ENCODE measurements at places on chromosomes 7 and 10. TPM values are rescaled to one million over a fixed set of nuclear protein-coding genes. Genes with fewer than 3 reads are reported as not detected.

The VPS50 gene
- total RNA-seq = 43.0 TPM

The FAM180A gene
- not detected for total RNA-seq

The LBX1 gene
- 1.5 TPM for total RNA-seq

The PNLIPRP3 gene
- total RNA-seq = not detected

The RAB19 gene
- total RNA-seq = 4.7 TPM

The EN2 gene
- total RNA-seq = not detected

The PDK4 gene
- 27.2 TPM for total RNA-seq

The PRKAR1B gene
- 40.8 TPM for total RNA-seq

The SPDYE9 gene
- total RNA-seq = not detected

The DGKI gene
- total RNA-seq = 4.0 TPM

The WDR86 gene
- total RNA-seq = 93.8 TPM

The LMTK2 gene
- total RNA-seq = 19.1 TPM

The TMEM196 gene
- total RNA-seq = not detected

The UTF1 gene
- total RNA-seq = 0.35 TPM

The KCND2 gene
- 1.3 TPM for total RNA-seq

The PAX4 gene
- not detected for total RNA-seq

The AFAP1L2 gene
- total RNA-seq = 41.6 TPM

The OR2A1 gene
- 0.29 TPM for total RNA-seq

The SUMF2 gene
- 111 TPM for total RNA-seq

The TMEM139 gene
- 18.1 TPM for total RNA-seq

The PCDH15 gene
- 6.8 TPM for total RNA-seq

The ZNF775 gene
- total RNA-seq = 11.6 TPM

The NPFFR1 gene
- 0.06 TPM for total RNA-seq

The AMPH gene
- 14.9 TPM for total RNA-seq

The ERVW-1 gene
- total RNA-seq = not detected

The FAM107B gene
- 53.8 TPM for total RNA-seq

The CPN1 gene
- 2.2 TPM for total RNA-seq

The MUC3A gene
- 0.35 TPM for total RNA-seq

The MNX1 gene
- 0.18 TPM for total RNA-seq

The DDC gene
- total RNA-seq = 32.0 TPM

The HGF gene
- total RNA-seq = 4.4 TPM

The UROS gene
- total RNA-seq = 32.6 TPM

The CLDN4 gene
- total RNA-seq = 132 TPM

The OR2A12 gene
- not detected for total RNA-seq

The PTER gene
- 12.7 TPM for total RNA-seq

The NEURL1 gene
- 15.0 TPM for total RNA-seq

All from metanephros (tissue), 2 donors.